ENCODE measurements at places on chromosomes 7 and 10. TPM values are rescaled to one million over a fixed set of nuclear protein-coding genes. Genes with fewer than 3 reads are reported as not detected.

DNA sequence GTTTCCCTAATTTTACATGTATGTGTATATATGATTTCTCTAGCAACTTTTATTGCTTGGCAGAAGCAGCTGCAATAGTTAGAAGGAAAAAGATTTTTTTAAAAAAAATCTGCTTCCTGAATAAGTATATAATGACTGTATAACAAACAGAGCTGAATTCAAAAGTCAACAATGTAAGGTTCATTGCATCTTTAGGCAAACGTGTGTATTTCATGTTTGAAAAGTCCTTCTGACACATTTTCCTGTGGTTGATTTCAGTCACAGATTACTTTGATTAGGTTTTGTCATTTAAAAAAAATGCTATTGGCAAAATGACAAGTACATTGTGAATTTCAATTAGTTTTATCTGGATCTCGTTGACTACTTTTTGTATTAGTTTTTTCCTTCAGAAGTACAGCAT, 231.0 kb downstream of the CSTF2T start:
- no peak for DNase-seq

DNA sequence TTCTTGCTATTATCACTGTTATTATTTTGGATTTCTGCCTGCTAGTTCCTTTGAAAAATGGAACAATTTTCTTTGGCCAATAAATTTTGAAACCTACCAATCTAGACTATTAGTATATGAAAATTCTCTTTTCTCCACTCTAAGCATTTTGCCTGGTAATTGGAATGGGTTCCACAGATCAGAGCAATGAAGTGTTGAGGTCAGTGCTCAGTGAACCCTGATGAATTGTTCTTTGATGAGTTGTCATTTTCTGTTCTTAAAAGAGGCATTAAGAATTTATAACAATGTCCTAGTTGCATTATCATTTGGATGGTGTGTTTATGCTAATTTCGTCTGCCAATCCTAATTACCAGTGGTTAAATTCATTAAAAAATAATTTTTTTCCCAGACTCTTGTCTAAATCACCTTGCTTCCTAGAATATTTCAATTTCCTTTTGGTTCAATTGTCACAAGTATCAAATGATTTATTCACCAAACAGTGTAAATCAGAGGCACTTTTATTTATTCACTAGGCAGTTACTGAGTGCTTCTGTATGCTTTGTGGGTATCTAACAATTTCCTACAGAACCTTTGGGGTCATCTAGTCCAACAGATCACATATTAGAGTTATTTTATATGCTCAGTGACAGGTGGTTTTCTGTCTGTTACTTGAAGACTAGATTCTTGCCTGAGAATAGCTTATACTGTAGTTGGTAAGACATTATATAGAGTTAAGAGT, 239.0 kb downstream of the DNAJB9 start:
- no peak for DNase-seq

CNPY1 gene
- total RNA-seq: not detected

GRCh38 chr7:33511778-33512177, 382.4 kb downstream of the BBS9 start:
- DNase-seq: no peak

ITPRID1 gene
- not detected for total RNA-seq

ETV1 gene
- 36.3 TPM for total RNA-seq

DNA sequence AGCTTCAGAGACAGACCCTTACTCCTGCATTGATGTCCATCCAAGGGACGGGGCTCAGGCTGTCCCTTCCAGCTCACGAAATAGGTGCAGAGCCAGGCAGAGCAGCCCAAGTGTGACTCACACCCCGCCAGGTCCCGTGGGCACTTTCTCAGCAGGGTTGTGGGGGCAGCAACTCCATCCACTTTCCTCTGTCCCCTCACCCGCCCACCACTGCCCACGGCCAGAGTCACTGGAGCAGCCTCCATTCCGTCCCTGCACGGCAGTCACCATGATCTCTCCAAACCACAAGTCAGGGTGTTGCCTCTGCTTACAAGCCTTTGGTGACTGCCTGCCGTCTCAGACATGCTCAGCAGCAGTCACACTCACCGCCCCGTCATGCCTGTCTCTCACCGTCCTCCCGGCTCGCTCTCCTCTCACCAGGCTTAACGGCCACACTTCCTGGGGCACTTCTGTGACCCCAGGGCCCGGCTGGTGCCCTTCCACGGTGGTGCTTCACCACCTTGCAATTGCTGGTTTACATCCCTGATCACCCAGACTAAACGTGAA, 39.3 kb downstream of the CALML3 start:
- no peak for DNase-seq

MIOS gene
- total RNA-seq: 22.1 TPM

IFIT1 gene
- total RNA-seq: 12.6 TPM

DNA sequence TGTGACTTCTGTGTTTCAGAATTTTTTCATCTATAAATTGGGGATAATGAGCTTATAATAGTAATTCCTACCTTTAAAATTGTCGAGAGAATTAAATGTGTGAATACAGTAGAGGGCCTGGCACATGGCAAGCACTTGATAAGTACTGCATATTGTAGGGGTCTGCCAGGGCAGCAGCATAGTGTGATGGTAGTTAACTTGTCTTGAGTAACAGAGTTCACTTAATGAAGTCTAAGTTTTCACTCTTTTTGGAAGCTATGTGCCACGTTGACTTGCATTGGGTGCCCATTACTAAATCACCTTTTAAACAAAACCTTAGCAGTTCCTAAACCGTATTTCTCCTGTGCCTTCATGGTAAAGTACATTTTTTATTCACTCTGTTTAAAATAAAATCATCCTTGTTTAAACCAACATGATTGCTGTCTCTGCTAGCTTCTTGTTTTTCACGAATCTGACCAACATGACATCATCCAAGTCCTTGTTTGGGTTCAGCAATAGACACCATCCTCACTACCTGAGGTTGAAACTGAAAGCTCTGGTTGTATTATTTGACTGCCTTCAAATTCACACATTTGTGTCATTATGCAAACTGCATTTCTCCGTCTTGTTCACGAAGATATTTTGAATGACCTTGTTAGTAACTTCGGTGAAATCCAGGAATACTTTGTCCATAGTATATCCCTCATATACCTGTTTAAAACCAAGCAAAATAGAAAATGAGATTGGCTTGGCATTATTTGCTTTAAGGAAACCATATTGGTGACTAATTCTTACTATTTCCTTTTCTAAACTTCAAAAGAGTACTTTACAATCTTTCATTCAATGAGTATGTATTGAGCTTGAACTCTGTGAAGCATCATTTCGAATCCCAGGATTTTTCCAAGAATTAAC, 340.2 kb downstream of the SUGCT start:
- no peak for DNase-seq

BLNK gene
- total RNA-seq: 1.4 TPM

OR6B1 gene
- total RNA-seq: not detected

GPER1 gene
- 4.3 TPM for total RNA-seq

GRCh38 chr10:59245686-59246085, 69.2 kb downstream of the PHYHIPL start:
- DNase-seq: no peak

GRCh38 chr10:668786-669485, 20.5 kb downstream of the DIP2C start:
- no peak for DNase-seq
